ENCODE measurements at places on chromosomes 4 and X.

GRCh38 chr4:107255596-107255995 is 219.5 kb upstream of the DKK2 start:
- DNase-seq = no peak

GRCh38 chr4:17587094-17587822 is 10.3 kb downstream of the LAP3 start:
- no peak for DNase-seq

DNA sequence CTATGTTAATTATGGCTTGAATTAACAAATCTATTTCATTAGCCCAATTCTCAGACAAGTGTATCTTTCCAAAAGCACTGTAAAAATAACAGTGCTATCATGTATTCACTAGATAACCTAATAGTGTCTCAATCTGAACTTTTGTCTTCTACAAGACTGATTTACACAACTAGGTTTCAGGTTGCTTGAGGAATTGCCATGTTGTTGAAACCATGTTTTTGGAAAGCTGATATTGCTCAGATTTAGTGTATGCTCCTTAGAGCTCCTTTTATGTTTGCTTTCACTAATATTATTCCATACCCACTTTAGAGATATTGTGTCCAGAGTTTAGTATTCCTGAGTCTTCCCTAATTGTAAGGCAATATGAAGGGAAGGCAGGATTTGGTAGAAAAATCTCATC is 70.6 kb downstream of the GPAT3 start:
- no peak for DNase-seq

- DNase-seq = no peak
These were observed 159.4 kb upstream of the TENM3 start for GRCh38 chr4:182083671-182084410.

DNA sequence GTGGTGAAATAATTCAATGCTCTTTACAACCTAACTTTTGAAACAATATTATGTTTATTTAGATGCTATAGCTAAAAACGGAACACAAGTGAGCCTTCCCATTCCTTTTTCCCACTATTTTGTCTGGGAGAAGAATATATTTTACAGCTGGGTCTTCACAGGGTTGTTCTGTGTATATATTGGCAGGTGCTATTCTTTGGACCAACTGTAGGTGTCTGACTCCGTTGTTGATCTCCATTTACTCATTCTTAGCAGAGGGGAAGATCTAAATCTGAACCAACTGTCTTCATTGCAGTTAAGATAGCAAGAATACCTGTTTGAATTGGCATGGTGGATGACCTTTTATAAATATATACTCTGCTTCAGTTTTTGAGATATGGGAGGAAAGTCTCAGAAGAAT is 257.4 kb downstream of the CFAP299 start:
- no peak for DNase-seq

GRCh38 chrX:437661-438390 is 51.1 kb upstream of the PPP2R3B start:
- DNase-seq = no peak

Data from NCI-H226 (cell line).